ENCODE measurements at places on chromosomes 2 and 18.

- no peak for DNase-seq
Measured at GRCh38 chr2:1766425-1766824, 22.1 kb upstream of the PXDN start.

GRCh38 chr2:122469147-122469546 lies 713.7 kb downstream of the TSN start:
- DNase-seq = no peak

- no peak for DNase-seq
Measured at GRCh38 chr18:79402977-79403722, 7.4 kb downstream of the NFATC1 start.

DNA sequence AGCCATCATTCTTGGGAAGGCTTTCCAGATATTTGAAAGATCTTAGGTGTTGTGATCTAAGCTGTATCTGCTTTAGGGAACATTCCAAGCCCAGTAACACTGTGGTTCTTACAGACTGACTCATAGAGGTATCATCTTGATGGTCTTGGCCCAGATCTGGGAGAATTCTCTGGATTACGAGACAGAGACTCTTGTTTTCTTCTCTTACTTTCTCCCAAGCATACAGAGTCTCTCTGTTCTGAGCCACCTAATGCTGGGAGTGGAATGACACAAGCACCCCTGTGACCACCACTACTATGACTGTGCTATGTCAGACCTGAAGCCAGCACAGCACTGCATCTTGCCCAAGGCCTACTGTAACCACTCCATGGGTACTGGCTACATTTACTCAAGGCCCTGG lies 81.0 kb upstream of the EPAS1 start:
- DNase-seq = no peak

DNA sequence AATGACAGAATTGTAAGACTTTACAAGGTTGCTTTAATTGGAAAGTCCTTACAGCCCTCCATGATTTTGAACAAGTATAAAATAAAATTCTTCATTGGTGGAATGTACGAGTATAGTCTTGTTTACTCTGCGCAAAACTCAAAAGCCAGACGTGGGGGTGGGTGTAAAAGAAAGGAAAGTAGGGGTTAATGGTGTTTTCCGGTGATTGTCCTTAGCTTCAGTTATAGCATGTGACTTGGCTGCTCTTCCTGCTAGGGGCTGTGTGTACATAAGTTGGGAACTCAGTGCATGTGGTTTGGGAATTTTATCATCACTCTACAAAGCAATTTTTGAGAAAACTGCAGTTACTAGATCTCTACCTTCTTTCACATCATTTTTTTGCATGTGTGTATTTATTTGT lies 82.4 kb upstream of the CAVIN2 start:
- no peak for DNase-seq
